ENCODE measurements at places on chromosomes 5 and 9.
A peak's percentile ranks its signal among the peaks of the same experiment; 100 is the strongest.

GRCh38 chr5:126881821-126882600 is 105.1 kb downstream of the LMNB1 start:
- no peak for DNase-seq

GRCh38 chr5:180387798-180388197 is 34.7 kb upstream of the GFPT2 start:
- no peak for DNase-seq

DNA sequence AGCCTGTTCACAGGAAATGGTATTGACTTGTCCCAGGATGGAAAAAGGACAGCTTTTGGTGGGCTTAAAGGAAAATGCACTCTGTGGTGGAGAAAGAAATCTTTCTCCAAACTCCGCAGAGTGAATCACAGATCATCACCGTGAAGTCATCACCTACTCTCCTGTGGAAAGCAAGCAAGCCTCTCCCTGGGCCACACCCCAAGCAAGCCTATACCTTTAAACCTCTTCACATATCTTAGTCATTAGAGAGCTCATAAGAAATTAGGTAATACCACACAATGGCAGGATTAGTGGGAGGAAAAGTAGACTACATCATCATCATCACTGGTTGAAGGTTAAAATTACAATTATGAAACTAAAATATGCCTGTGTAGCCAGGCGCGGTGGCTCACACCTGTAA is 23.2 kb downstream of the TLE1 start:
- DNase-seq, result no peak

- peak; percentile 27 for DNase-seq
These were observed 24.7 kb upstream of the NUDT12 start for GRCh38 chr5:103587185-103587748.

- DNase-seq, result no peak
These were observed 47.1 kb downstream of the MAT2B start for GRCh38 chr5:163552536-163552935.

DNA sequence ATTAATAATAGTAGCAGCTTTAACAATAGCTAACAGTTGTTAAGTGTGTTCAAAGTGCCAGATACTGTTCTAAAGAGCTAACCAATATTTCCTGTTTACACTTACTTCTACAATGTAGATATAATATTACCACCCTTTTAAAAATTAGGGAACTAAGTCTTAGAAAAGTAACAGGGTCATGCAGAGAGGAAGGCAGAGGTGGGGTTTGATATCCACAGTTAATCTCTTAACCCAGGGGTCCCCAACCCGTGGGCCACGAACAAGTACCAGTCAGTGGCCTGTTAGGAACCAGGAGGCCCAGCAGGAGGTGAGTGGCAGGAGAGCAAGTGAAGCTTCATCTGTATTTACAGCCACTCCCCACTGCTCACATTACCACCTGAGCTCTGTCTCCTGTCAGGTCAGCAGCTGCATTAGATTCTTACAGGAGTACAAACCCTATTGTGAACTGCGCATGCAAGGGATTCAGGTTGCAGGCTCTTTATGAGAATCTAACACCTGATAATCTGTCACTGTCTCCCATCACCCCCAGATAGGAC is 89.1 kb downstream of the ACTL7B start:
- no peak for DNase-seq
